Esophagus squamous epithelium (tissue), 5 donors: ENCODE measurements at places on chromosomes 5 and 9.

DNA sequence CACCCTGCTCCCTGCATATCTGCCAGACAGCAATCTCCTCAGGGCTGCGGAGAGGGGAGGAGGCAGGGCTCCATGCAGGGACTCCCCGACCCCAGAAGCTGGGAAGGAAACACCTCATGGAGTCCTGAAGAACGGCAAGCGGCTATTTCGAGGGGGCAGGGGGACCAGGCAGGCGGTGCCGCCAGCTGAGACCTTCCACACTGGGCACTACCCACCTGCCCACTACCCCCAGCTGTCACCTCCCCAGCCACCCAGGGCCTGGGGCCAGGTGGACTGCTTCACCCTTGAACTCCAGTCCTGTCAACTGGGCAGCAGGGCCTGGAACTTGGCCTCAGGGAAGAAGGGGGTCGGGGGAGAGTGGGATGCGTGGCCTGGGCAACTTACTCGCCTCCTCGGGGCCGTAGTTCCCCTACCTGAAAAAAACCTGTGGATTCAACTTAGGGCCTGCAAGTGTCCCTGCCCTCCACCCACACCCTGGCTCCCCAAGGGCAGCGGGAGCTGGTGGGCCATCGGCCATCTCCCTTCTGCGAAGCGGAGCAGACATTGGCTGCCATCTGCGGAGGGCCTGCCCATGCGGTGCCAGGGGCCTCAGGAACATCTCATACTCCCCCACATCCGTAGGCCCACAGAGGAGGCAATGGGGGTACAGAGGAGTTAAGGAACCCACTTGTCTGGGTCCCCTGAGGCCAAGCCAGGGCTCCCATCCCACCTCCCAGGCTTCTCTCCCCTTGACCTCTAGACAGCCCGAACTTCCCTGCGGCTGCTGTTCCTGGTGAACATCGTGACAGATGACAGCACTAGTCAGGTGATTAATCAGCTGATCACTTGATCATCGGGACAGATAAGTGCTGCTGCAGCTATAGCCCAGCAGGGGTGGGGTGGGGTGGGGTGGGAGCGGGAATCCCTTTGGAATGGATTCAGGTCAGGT lies 18.5 kb upstream of the RALGDS start:
- H3K27ac ChIP-seq, result peak overlapping the region; percentile 44
- no peak overlapping the region for H3K4me3 ChIP-seq
- peaks cover 76% of the 10 kb centered on the region for H3K4me1 ChIP-seq
- no peaks in the 10 kb centered on the region for H3K27me3 ChIP-seq
- H3K36me3 ChIP-seq, result no peaks in the 10 kb centered on the region

GRCh38 chr5:36778336-36778735 lies 98.2 kb upstream of the NIPBL start:
- H3K4me3 ChIP-seq, result no peak overlapping the region
- H3K4me1 ChIP-seq, result no peaks in the 10 kb centered on the region
- H3K36me3 ChIP-seq, result no peaks in the 10 kb centered on the region

- no peaks in the 10 kb centered on the region for H3K36me3 ChIP-seq
- H3K27me3 ChIP-seq, result no peaks in the 10 kb centered on the region
These were observed 136.3 kb downstream of the FOXD1 start for GRCh38 chr5:73312146-73312871.

DNA sequence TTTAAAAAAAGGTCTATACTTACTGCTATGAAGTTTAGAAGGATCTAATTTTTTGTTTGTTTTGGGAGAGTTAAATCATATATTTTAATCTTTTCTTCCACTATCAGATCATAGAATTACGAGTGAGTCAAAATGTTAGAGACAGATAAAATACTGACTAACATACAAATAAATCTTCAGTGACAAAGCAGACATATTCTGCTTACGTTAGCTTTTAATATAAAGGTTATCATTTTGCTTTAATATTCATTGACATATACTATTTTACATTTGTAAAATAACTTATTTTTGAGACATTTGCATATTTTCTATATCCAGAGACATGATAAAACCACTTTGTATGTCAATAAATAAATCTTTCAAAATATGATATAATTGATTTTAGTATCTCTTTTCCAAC lies 64.6 kb upstream of the GABRA1 start:
- DNase-seq, result no peak
- no peaks in the 10 kb centered on the region for H3K4me1 ChIP-seq
- no peak overlapping the region for H3K27ac ChIP-seq
- H3K27me3 ChIP-seq, result no peaks in the 10 kb centered on the region

DNA sequence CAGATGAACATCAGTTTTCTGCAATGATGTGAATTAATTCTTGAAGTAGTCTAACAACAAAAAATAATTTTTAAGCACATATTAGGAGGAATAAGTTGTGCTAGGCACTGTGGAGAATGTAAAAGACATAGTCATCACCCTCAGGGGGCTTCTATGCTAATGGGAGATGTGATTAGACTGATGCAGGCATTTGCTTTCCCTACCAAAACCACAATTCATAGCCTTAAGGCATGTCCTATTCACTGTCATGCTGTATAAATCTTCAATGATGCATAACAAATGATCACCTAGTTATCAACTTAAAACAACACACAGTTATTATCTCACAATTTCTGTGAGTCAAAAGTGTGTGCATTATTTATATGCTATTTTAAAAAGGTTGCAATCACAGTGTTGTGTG lies 422.6 kb downstream of the MAN2A1 start:
- no peaks in the 10 kb centered on the region for H3K27me3 ChIP-seq
- no peak overlapping the region for H3K27ac ChIP-seq
- no peak overlapping the region for H3K4me3 ChIP-seq
- no peaks in the 10 kb centered on the region for H3K36me3 ChIP-seq
